NCI-H1930 (cell line): ENCODE measurements at places on chromosomes 2 and 18.

DNA sequence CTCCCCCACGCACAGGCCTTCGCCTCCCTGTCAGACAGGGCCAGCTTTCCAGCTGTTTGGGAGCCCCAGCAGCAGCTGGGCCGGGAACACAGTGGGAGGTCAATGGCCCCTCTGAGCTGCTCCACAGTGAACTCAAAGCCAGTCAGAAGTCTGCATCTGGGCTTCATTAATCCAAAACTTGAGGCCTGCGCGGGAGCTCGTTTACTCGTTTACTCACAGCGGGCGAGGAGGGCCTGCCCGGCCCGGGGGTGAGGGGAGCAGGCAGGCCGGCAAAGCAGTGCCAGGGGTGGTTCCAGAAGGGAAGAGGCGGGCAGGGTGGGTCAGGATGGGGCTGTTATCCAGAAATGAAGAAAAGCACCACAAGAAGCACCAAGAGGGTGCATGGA lies 36.8 kb upstream of the SEMA4C start:
- no peak for DNase-seq

- DNase-seq: no peak
Measured at GRCh38 chr2:171297956-171298355, 135.8 kb downstream of the METTL8 start.

GRCh38 chr2:172342611-172343010 lies 84.8 kb upstream of the ITGA6 start:
- DNase-seq: no peak

DNA sequence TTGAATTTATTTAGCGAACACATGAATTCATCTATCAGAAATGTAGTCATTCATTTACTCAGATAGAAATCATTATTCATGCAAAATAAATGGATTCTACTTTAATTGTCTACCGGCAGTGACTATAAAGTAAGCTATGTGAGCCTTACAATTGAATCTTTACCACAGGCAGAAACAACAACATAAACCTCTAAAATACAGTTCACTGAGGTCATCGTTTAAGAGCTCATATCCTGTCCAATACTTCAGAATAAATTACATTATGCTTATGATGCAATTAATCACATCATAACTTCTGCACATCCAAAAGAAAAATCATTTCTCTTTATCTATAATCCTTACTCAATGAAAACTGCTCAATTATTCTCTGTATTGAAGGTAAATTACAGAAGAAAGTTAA lies 244.7 kb downstream of the HNMT start:
- no peak for DNase-seq

DNA sequence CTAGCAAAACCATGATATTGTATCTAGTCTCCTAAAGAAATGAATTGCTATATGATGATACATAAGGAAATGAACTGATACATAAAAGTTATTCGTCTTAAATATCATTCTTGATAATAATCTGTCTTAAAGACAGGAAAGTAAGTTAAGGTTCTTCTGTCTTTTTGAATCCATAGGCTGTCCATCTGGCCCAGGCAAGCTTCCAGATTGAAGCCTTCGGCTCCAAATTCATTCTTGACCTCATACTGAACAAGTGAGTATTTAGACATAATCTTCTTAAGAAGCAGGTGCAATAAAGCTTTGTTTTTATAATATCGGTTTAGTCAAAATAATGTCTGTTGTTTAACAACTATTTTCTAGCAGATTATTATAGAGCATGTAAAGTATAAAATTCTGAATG lies 37.7 kb downstream of the ADAM23 start:
- no peak for DNase-seq
